CD4-positive, alpha-beta T cell treated with Interleukin-6 for 4 hours (primary cell): ENCODE measurements at places on chromosomes 11 and 22.

- DNase-seq, result no peak
Measured at GRCh38 chr11:12219757-12220156, 109.4 kb downstream of the MICAL2 start.

DNA sequence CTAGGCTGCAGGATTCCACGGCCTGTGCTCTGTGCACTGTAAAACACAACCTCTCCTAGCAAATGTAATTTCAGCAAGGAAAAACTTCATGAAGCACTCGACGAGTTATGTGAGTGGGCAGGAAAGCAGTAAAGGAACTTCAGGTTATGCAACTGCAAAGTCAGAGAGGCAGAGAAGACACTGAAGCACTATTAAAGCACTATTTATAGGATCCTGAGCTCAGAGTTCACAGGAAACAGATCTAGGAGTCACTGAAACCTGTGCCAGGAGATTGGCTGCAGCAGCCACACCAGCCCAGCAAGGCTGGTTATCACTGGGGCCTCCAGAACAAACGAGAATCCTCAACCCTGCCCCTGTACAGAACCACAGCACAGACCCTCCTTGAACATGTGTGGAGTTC, 2.5 kb downstream of the SMIM35 start:
- DNase-seq, result no peak

DNA sequence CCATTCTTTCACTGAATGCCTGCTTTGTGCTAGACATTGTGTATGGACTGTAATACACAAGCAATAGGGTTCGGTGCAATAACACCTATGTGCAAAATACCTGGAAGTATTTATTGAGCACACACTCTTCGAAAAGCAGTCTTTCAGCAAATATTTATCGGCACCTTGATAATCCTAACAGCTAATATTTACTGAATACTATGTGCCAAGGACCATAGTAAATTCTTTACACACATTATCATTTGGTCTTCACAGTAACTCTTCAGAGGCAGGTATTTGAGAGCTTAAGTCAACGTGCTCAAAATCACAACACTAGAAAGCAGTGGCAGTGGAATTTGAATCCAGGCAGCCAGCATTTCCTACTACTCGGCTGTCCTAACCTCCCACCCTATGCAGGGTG, 2.2 kb downstream of the B3GNT6 start:
- DNase-seq, result no peak

- no peak for DNase-seq
Measured at GRCh38 chr11:55967914-55968313, 1.8 kb downstream of the OR10AG1 start.

DNA sequence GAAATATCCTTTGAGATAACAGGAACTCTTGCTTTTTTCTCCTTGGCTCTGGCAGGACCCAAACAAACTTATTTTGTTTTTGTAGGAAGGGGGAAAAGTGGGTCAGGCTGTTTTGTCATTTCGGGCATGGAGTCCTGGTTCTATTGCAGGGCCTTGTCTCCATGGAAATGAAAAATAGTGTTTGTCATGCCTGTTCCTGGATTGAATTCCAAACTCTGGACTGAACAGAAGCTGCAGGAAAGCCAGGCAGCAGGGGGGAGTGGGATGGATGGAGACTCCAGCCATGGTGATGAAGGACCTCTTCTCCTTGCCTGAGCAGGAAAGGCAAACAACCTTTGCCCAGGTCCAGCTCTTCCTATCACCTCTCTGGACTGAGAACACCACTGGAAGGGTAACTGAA, 87.0 kb downstream of the SCN3B start:
- no peak for DNase-seq

DNA sequence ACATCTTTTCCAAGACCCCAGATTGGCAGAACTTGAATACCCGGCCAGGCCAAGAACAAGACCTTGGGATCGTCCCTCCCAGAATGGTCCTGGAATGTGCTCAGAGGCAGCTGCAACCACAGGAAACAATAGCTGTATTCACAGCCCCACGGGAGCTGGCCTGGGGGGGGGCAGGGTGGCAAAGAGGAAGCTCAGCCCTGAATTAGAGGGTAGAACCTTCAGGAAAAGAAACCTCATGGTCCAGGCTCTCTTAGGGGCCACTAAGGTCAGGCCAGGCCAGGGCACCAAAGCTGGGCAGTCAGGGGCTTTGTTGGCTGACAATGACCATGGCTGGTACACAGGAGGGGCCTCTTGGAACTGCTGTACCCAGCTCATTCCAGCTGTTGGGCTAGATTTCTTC, 17.3 kb downstream of the RPL27A start:
- no peak for DNase-seq

GRCh38 chr11:120199613-120200012, 11.2 kb upstream of the OAF start:
- DNase-seq, result no peak

DNA sequence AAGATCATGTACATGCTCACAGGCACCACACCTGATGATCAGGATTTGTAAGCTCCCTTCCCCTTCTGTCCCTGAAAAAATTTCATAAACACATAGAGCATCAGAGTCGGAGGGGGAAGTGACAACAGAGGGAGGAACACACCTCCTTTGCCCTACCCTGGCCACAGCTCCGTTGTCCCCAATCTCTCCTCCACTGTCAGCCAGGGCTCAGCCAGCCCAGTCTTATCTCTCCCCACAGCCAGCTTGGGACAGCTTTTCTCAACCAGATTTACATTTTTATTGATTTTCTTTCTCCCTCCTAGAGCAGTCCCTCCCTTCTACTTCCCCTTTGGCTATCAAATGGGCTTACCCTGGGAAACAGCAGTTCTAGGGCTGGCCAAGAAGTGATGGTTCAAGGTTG, 32.1 kb upstream of the TPBGL start:
- no peak for DNase-seq

DNA sequence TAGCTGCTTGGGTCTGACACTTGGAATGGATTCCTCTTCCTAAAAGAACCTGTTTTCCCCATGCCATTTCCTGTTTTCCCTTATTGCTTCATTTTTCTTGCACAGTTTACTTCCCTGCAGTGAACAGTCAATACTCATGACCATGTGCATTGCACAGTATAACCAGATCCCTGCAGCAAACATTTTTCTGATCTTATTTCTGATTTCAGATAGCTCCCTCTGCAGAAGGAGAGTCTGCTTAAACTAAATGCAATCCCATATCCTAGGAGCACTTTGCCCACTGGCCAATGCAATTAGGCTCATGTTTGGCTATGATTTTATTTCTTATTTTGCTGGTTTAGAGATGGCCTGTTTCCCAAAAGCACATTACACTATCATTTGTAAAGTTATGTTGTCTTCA, 96.7 kb upstream of the CD44 start:
- no peak for DNase-seq
